ENCODE measurements at places on chromosomes 7 and 10.

DNA sequence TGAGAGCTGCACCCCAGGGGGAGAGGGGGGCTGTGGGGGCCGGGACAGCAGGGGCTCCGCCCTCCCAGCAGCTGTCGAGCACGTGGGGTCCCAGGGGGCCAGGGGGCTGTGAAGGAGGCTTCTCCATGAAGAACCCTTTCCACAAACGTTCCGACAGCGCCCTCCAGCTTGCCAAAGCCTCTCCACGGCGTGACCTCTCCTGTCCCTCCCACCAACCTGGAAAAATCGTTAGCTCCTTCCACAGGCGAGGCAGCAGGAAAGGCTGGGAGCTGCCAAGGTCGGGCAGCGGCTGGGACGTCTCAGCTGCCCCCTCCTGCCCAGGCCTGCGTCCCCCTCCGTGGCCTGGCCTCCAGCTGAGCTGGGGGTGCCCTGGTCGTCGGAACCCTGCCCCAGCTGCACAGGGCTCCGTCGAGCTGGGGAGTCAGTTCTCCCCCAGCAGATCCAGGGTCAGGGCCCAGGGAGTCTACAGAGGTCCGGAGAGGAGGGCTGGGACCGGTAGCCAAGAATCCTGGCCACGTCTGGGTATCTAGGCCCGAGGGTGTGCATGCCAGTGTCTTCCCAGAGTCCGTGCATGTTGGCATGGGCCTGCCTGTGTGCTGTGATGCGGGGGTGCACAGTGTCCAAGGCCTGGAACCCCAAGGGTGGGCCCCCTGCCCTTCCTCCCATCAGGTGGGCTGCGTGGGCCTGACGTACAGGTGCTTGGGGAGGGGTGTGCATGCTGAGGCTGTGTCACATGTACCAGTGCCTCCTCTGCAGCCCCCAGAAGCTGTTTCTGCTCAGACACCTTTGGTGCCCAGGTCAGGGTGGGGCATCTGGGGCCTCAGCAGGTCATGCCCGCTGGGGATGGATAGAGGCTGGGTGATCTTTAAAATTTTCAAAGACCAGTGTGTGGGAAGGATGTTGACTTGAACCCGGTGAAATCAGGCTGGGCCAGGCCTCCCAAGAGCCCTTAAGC is 66.5 kb downstream of the UNCX start:
- DNase-seq: no peak

DNA sequence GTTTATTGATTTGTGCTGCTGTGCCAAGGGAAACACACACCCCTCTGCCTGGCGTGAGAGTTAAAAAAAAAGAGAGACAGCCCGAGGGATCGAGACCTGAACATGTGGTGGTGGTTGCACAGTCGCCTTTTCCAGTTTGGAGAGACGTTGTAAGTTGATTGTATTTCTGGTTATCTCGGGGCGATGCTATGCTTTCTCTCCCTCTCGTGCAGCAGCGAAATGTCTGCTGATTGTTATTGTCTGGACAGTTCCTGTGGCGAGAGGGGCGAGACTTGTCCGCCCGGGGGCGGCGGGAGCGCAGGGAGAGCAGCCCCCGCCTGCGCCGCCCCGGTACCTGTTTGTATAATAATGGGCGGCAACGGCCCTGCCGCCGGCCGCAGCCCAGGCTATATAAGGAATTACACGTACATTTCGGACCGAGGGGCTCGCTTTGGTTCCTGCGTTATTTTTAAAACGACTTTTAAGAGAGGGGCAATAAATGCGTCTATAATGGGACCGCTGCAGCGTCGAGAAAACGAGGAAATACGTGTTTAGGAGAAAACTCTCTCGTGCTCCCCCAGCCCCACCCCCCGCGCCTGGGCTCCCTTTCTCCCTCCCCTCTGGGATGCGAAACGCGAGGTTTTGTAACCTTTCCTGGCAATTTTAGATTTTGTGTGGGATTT is 1.7 kb downstream of the ZEB1 start:
- peak; percentile 52 for DNase-seq

DNA sequence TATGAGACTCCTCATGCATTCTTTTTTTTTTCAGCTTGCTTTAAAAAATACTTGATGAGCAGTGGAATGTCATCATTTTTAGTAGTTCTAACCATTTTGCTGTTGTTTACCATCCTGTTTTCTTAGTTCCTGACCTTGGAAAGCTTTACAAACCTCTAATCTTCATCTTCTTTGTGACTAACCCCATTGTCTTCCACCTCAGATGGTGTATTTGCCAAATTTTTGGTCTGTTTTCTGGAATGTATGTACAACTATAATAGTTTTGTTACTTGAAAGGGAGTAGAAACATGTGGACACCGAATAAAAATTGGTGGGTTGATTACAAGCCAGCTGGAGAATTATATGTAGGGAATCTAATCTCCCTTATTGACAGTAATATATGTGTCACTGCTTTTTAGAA is 172.7 kb downstream of the SND1 start:
- no peak for DNase-seq

DNA sequence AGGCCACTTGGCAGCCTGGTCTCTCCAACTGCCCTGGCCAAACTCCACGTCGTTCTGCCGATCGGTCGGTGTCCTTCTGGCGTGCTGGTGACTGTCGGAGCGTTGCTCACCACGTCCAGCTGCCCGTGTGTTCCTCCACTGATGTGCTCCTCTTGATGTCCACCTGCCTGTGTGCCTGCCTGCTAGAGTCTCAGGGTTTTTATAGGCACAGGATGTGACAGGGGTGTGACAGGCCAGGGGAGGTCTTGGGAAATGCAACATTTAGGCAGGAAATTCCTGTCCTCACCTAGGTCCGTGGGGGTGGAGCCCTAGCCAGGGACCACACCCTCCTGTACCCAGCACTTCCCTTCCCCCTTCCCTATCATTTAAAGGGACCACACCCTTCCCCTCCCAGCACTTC is 25.2 kb upstream of the CFAP46 start:
- DNase-seq: no peak

GRCh38 chr7:50342616-50343114 is 38.1 kb downstream of the IKZF1 start:
- peak; percentile 86 for DNase-seq

- no peak for DNase-seq
Measured at GRCh38 chr7:25389489-25390106, 161.3 kb upstream of the NPVF start.

DNA sequence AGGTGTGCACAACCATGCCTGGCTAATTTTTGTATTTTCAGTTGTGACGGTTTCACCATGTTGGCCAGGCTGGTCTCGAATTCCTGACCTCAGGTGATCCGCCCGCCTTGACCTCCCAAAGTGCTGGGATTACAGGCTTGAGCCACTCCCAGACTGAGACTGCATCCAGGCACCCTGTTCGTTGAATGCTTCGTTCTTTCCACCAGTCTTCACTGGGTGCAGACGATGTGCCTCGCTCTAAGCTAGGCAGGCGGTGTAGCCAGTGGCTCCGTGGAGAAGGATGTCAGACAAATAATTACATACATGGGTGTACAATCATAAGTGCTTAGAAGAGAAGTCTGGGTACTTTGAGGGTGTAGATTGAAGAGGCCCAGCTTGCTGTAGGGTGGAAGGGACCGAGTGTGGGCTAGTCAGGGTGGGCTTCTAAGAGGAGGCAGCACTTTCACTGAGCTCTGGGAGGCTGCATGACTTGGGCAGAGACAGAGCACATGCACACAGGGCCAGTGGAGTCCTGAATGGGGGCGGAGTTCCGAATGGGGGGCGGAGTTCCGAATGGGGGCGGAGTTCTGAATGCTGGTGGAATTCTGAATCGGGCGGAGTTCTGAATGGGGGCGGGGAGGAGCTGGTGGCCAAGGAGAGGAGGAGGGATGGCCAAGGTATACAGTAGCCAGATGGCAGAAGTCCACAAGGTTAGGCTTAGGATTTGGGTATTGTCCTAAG is 74.3 kb downstream of the COL26A1 start:
- no peak for DNase-seq

GRCh38 chr7:23277359-23277989 is 21.7 kb upstream of the MALSU1 start:
- DNase-seq: no peak

DNA sequence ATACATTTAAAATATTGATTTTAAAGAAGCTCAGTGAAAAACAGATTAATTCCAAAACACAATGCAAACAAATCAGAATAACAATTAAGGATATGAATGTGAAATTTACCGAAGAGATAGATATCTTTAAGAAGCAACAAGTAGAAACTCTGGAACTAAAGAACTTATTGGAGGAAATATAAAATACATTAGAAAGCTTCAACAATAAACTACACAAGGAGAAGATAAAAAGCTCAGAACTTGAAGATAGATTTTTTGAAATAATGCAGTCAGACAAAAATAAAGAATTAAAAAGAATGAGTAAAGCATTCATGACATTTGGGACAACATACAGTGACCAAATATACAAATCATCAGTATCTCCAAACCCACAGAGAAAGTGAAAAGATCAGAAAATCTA is 43.2 kb downstream of the HIBADH start:
- no peak for DNase-seq

DNA sequence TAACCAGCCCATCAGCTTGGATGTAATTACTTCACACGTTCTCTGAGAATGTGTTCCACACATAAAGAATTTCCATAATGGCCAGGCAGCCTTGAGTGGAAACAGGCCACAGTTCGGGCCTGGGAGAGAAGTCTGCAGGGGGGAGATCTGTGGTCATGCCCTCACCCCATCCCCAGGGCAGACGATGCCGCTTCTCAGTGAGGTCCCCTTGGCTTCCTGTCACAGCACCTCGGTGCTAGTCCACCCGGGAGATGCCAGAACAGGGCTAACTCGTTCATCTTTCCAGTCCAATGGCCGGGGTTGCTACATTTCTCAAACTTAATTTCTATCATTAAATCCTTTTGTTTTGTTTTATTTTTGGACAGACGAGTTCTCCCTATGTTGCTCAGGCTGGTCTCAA is 624.1 kb downstream of the PTPRN2 start:
- no peak for DNase-seq

DNA sequence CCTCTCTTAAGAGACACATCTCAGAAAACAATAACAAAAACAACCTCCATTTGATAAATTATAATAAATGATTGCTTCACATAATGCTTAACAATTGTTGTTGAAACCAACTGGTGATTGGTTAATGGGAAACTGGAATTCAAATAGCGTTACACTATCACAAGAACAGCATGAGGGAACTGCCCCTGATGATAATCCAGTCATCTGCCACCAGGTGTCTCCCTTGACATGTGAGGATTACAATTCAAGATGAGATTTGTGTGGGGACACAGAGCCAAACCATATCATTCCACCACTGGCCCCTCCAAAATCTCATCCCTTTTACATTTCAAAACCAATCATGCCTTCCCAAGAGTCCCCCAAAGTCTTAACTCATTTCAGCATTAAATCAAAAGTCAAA is 375.9 kb downstream of the BMPER start:
- no peak for DNase-seq

GRCh38 chr7:145152589-145152988 is 316.7 kb upstream of the TPK1 start:
- no peak for DNase-seq

- DNase-seq: no peak
Measured at GRCh38 chr10:123009105-123009820, 457 bp downstream of the ACADSB start.

- no peak for DNase-seq
Measured at GRCh38 chr7:141630621-141631020, 71.3 kb downstream of the DENND11 start.

- no peak for DNase-seq
Measured at GRCh38 chr7:82722946-82723345, 279.4 kb upstream of the CACNA2D1 start.

DNA sequence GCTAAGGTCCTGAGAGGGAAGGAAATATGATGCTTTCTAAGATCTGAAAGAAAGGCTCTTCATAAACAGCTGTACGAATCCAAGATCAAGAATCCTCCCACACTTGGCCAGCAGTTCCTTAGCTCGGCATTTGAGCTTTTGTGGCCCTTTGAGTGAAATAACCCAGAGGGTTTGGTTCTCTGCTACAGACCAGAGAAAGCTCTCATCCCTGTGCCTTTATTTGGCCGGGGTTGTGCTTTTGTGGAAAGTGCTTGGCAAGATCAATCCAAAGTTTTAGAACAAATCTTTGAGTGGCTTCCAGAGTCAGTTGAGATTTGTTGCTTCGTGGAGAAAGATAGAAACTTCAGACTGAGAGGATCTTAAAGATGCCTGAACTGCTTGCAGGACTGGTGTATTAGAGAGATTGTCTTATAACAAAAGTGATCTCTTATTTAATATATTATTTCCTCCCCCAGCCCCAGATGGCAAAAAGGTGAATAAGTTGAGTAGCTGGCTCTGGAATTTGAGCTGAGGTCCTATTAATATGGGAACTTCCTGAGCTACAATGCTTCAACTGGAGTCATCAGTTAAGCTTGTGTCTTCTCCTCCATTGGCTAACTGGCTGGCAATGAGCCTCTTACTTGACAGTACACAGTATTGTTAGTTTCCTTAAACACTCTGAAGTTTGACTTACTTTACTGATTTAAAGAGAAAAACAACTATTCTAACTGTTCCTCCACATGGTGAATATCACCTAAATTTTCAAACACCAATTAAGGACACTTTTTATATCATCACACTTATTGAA is 687.3 kb downstream of the MAGI2 start:
- DNase-seq: no peak

DNA sequence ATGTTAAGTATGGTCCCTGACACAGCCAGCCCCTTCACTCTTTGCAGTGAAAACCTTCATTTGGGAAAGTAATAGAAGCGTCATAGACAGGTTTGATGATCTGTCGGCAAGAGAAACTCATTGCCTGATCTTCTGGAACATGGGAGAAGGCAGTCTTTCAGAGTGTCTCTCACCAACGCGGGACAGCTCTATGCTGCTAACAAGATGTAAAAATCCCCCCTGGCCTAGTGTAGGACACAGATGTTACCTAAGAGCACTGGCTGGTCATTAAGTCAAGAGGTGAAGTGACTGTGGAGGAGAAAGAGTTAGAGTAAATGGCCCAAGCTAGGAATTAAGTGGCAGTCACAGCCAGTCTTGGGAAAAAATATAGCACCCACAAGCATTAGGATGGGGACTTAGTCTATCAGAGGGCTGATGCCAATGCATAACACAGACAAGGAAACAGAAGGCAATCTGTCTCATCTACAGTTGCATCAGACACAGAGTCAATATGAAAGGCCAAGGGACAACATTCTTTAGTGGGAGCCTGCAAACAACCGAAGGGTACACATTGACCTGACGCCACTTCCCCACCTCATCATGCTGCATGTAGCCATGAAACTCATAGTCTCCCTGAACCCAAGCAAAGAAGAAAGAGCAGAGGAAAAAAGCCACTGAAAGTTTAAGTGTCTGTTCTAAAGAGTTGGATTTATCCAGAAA is 69.5 kb downstream of the SORCS1 start:
- no peak for DNase-seq

DNA sequence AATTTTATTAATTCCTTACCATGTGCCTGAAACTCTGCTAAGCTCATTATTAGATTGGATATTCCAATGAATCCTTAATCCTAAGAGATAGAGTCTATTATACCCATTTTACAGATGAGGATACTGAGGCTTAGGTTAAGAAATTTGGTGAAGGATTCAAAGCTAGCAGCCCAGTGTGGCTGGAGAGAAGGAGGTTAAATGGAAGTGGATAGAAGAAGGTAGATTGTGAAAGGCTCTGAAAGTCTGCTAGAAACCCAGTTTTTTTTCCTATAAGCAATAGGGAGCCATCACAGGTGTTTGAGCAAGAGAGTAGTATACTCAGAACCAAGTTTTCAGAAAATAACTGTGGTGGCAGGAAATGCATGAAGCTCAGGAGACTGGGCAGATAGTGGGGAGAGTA is 265.8 kb upstream of the NEBL start:
- no peak for DNase-seq
